ENCODE measurements at places on chromosomes 7 and 10. TPM values are rescaled to one million over a fixed set of nuclear protein-coding genes. Genes with fewer than 3 reads are reported as not detected.

VWC2 gene
- not detected for total RNA-seq

SPAG6 gene
- 3.7 TPM for total RNA-seq

TUBB8 gene
- not detected for total RNA-seq

HSPA12A gene
- total RNA-seq = not detected

NUDT13 gene
- total RNA-seq = 1.2 TPM

CD36 gene
- not detected for total RNA-seq

SCIN gene
- 1.0 TPM for total RNA-seq

MBL2 gene
- total RNA-seq = not detected

HGF gene
- not detected for total RNA-seq

FZD8 gene
- total RNA-seq = 0.18 TPM

PRKG1 gene
- total RNA-seq = not detected

- no peaks in the 10 kb centered on the region for H3K27me3 ChIP-seq
- H3K4me1 ChIP-seq = peaks cover 52% of the 10 kb centered on the region
- peaks cover 53% of the 10 kb centered on the region for H3K36me3 ChIP-seq
- peak overlapping the region; percentile 18 for H3K27ac ChIP-seq
Observed at GRCh38 chr10:119136084-119136483, 29.4 kb downstream of the SFXN4 start.

DNA sequence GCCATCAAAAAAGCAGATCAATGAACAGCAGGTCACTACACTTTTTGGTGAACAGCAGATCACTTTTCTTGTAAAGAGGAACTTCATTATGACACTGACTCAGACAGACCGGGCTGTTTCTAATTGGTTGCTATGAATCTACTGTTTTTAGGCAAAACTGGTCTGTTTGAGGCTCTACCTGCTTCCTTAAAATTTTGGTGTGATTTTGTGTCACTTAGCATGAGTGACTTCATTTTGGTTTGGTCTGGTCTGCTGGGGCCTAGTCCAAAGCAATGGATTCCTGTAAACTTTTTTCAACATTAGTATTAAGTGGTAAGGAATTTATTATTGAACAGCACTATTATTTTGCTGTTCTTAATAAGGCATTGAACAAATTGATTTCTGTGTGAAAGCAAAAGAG lies 41.8 kb upstream of the C10orf71 start:
- no peak overlapping the region for H3K27ac ChIP-seq
- H3K27me3 ChIP-seq = peaks cover 5% of the 10 kb centered on the region
- H3K4me3 ChIP-seq = no peak overlapping the region

DNA sequence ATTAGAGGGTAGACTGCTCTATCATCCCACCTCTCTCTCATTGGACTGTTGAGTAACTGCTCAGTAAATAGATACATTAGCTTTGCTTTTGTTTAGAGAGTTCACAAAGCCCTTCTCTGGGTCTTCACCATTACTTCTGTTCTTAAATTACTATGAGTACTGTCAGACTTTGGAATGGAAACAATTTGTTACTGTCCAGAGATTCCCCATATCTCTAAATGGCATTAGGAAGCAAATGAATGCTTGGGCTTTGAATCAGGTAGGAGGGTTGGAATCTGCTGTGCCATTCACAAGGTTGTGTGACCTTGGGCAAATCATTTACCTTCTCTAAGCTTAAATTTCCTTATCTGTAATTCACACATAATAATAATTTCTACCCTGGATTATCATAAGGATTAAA lies 541.0 kb upstream of the FZD8 start:
- H3K36me3 ChIP-seq = no peaks in the 10 kb centered on the region
- H3K4me1 ChIP-seq = no peaks in the 10 kb centered on the region
- no peak overlapping the region for H3K27ac ChIP-seq
- H3K4me3 ChIP-seq = no peak overlapping the region
- DNase-seq = no peak

DNA sequence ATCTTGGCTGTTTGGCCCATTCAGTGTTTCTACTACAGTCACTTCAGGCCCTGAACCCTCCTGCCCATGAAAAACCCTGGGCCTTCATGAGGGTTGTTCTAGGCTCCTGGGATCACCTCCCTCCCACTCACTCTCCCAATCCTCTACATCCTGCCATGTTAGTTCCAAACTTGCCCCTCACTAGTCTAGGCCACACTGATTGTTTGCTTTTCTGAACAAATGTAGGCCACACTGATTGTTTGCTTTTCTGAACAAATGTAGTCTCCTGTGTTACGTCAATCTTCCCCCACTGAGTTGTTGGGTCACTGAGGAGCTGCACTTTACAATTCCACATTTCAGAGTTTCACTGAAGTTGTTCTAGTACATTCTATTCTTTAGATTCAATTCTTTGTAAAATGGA lies 5.3 kb upstream of the ALDH18A1 start:
- H3K36me3 ChIP-seq = peaks cover 12% of the 10 kb centered on the region
- DNase-seq = no peak
- H3K27me3 ChIP-seq = no peaks in the 10 kb centered on the region

GRCh38 chr7:34995757-34996156 lies 41.5 kb downstream of the DPY19L1 start:
- H3K4me1 ChIP-seq = peaks cover 25% of the 10 kb centered on the region
- no peak overlapping the region for H3K27ac ChIP-seq
- no peak overlapping the region for H3K4me3 ChIP-seq
- H3K36me3 ChIP-seq = peaks cover 1% of the 10 kb centered on the region

DNA sequence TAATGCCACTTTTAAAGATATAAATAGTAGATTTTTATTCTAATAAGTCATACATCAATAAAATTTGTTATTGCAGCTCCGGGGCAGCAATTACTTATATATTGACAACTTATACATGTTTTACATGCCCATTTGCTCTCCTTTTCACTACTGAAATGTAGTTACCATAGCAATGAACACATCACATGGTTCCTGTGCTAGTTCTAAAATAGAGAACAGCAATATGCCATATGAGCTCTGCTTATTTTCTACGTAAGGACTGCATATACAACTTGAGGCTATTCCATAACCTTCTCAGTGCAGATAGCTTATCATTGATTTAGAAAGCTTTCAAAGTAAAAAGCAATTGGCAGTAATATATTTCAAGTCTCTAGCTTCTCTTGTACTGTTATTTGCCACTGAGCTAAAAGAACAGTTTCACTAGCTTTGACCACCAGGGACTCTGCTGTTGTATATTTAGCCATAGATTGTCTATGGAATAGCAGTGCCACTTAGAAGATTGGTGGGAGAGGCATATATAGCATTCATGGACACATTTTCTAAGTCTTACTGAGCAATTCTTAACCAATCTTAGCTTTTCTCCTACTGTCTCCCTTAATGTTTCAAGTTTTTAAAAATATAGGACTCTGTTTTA lies 270.2 kb upstream of the KAT6B start:
- no peak overlapping the region for H3K27ac ChIP-seq
- no peak for DNase-seq
- H3K4me3 ChIP-seq = no peak overlapping the region
- peaks cover 19% of the 10 kb centered on the region for H3K36me3 ChIP-seq
- peaks cover 2% of the 10 kb centered on the region for H3K4me1 ChIP-seq

DNA sequence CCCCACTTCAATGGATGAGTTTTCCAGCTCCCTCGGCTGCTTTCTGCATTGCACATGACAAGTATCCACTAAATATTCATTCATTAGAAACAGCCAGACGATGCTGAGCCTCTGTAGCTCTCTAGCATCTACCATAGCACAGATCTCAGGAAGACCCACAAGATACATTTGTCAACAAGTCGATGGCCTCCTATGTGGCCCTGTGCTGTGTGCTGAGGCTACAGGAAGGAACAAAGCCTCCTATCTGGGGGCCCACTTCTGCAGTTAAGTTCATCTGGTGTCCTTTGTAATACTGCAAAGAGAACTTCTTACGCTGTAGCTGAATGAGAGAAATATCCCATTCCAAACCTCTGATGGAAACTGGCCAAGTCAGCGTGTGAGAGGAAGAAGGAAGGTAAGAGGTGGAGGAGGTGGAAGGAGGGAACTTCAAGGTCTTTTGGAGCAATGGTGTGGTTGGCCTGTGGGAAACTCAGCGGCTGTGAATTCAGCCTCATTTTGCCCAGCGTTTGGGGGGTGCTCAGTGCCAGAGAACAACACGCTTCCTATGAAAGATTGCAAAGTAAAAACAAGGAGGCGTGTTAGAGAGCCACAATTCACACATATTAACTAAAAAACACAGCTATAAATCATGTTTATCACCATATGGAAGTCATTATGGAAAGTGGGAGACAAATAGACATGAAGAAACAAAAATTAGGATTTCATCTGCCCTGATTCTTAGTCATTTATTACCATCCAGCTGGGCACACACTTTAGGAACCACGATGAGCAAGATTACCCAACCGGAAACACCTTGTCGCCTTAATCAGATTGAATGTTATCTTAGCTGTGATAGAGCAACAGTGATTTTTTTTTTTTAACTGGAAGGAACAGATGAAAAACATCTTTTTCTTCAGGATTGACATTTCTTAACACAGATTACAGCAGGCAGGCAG lies 62.2 kb upstream of the USP6NL start:
- no peaks in the 10 kb centered on the region for H3K36me3 ChIP-seq
- H3K27me3 ChIP-seq = peaks cover 36% of the 10 kb centered on the region
- H3K4me1 ChIP-seq = peaks cover 11% of the 10 kb centered on the region
- DNase-seq = no peak
- H3K27ac ChIP-seq = no peak overlapping the region

DNA sequence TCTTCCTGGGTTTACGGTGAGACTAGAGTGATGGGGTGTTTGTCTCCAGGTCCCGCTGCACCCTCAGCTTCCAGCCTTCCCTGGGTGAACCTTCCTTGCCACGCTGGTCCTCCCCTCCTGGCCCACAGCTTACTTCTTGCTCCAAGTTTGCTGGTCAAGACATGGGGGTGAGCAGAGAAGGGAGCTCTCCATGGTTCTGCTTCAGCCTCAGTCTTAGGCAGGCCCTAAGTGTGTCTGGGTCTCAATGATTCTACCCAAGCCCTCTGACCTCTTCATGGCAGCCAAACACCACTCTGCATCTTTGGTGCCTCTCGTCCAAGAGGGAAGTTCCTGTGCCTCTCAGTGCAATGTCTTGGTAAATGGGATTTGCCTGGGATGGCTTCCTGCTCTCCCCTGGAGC lies 356.5 kb upstream of the KLF6 start:
- no peaks in the 10 kb centered on the region for H3K27me3 ChIP-seq
- H3K36me3 ChIP-seq = peaks cover 26% of the 10 kb centered on the region
- H3K4me1 ChIP-seq = peaks cover 5% of the 10 kb centered on the region
- no peak overlapping the region for H3K27ac ChIP-seq
- no peak for DNase-seq

DNA sequence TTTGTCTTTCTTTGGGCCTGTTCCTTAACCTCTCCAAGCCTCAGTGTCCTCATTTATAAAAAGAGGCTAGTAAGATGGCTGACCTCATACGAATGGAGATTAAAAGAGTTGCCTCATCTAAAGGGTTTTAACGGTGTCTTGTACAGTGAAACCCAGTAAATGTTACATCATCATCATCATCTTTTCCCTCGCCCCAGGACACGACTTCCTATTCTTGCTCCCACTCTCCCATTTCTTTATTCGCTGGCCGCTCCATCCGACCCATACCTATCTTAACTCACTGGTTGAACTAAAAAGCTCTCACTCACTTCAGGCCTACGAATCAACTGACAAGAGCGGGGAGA lies 554 bp downstream of the FRA10AC1 start:
- peaks cover 10% of the 10 kb centered on the region for H3K36me3 ChIP-seq
- no peak overlapping the region for H3K4me3 ChIP-seq
- H3K4me1 ChIP-seq = peaks cover 12% of the 10 kb centered on the region
- no peak overlapping the region for H3K27ac ChIP-seq
- no peaks in the 10 kb centered on the region for H3K27me3 ChIP-seq
- no peak for DNase-seq

DNA sequence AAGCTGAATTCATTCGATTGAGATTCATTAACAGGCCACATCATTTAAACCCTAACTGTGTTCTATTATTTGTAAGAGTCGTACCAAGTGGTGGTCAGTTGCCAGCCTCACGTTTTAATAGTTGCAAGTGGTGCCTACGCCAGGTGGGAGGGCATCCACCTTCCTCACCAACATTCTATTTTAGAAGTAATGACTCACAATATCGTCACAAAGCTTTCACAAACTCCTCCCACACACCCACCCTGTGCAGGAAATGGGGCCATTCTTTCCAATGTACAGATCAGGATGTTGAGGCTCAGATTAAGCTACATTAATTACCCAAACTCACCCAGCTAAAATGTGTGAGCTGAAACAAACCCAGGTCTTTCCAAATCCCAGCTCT lies 77.3 kb upstream of the SAMD8 start:
- peaks cover 26% of the 10 kb centered on the region for H3K4me1 ChIP-seq
- H3K27me3 ChIP-seq = no peaks in the 10 kb centered on the region
- H3K36me3 ChIP-seq = peaks cover 4% of the 10 kb centered on the region
- no peak overlapping the region for H3K27ac ChIP-seq

- no peaks in the 10 kb centered on the region for H3K27me3 ChIP-seq
- peaks cover 46% of the 10 kb centered on the region for H3K4me1 ChIP-seq
- peak overlapping the region; percentile 70 for H3K27ac ChIP-seq
- no peak overlapping the region for H3K4me3 ChIP-seq
- no peak for DNase-seq
Observed at GRCh38 chr7:141675436-141676215, 26.3 kb downstream of the DENND11 start.

- H3K4me1 ChIP-seq = no peaks in the 10 kb centered on the region
- H3K27me3 ChIP-seq = no peaks in the 10 kb centered on the region
- H3K4me3 ChIP-seq = no peak overlapping the region
- no peak overlapping the region for H3K27ac ChIP-seq
Observed at GRCh38 chr7:81684514-81685269, 85.2 kb downstream of the HGF start.

- no peaks in the 10 kb centered on the region for H3K36me3 ChIP-seq
- H3K27me3 ChIP-seq = no peaks in the 10 kb centered on the region
- no peak overlapping the region for H3K4me3 ChIP-seq
- peaks cover 77% of the 10 kb centered on the region for H3K4me1 ChIP-seq
Observed at GRCh38 chr10:103761075-103761920, 94.1 kb downstream of the SH3PXD2A start.

DNA sequence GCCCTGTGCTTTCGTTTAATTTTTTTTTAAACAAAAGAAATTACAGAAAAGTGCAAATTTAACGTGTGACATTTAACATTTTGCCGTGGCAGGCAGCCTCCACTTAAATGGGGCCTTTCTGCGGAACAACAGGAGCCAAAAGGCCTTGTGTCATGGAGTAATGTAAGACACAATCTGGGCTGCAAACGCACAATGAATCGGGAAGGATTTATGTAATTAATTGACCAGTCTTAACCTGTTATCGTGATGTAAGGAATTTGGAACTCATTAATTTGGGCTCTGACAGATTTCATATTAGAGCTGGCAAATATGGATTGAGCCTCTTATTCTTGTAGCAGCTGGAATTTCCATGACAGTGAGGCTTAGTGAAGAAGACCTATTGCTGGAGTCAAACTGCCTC lies 86.4 kb downstream of the SNX10 start:
- no peak for DNase-seq
- H3K4me1 ChIP-seq = peaks cover 8% of the 10 kb centered on the region
- H3K4me3 ChIP-seq = no peak overlapping the region
- H3K36me3 ChIP-seq = peaks cover 9% of the 10 kb centered on the region
- peaks cover 28% of the 10 kb centered on the region for H3K27me3 ChIP-seq
- H3K27ac ChIP-seq = no peak overlapping the region

- DNase-seq = no peak
- H3K27me3 ChIP-seq = no peaks in the 10 kb centered on the region
- H3K4me1 ChIP-seq = peaks cover 35% of the 10 kb centered on the region
Observed at GRCh38 chr7:155694851-155695250, 50.4 kb downstream of the RBM33 start.

GRCh38 chr7:42214060-42214679 lies 22.8 kb downstream of the GLI3 start:
- H3K27me3 ChIP-seq = peaks cover 2% of the 10 kb centered on the region
- no peaks in the 10 kb centered on the region for H3K36me3 ChIP-seq
- H3K4me3 ChIP-seq = no peak overlapping the region
- H3K4me1 ChIP-seq = no peaks in the 10 kb centered on the region
- no peak overlapping the region for H3K27ac ChIP-seq

Data from activated CD8-positive, alpha-beta memory T cell treated with anti-CD3 and anti-CD28 coated beads, Interleukin-2, amount 10 ng/mL, durations not matched to agents 7 days and 5 days (primary cell).